ENCODE measurements at places on chromosomes 1 and 21.
A peak's percentile ranks its signal among the peaks of the same experiment; 100 is the strongest.

GRCh38 chr1:178494569-178494971, 2.2 kb downstream of the CLEC20A start:
- no peak for DNase-seq

- no peak for DNase-seq
Observed at GRCh38 chr1:187928288-187928687, 1099.5 kb downstream of the PLA2G4A start.

GRCh38 chr1:95723346-95723745, 489.3 kb downstream of the RWDD3 start:
- DNase-seq, result no peak

DNA sequence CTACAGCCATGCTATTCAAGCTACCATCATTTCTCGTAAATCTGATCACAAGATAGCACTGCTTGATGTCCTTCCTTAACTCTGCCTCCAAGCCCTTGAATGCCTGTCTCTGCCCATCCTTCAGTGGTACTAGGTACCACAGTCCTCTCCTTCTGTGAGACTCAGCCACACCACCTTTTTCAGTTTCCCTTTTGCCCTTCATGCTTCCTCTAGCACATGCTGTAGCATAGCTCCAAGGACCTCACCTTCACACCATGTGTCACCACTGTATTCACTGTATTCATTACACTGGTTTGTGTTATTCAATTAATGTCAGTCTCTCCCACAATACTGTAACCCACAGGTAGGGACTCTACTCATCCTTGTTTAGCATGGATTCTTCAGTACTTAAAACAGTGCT, 8.0 kb upstream of the TP53BP2 start:
- DNase-seq, result no peak

GRCh38 chr1:150567341-150567716, 12.1 kb downstream of the MCL1 start:
- peak; percentile 89 for DNase-seq

DNA sequence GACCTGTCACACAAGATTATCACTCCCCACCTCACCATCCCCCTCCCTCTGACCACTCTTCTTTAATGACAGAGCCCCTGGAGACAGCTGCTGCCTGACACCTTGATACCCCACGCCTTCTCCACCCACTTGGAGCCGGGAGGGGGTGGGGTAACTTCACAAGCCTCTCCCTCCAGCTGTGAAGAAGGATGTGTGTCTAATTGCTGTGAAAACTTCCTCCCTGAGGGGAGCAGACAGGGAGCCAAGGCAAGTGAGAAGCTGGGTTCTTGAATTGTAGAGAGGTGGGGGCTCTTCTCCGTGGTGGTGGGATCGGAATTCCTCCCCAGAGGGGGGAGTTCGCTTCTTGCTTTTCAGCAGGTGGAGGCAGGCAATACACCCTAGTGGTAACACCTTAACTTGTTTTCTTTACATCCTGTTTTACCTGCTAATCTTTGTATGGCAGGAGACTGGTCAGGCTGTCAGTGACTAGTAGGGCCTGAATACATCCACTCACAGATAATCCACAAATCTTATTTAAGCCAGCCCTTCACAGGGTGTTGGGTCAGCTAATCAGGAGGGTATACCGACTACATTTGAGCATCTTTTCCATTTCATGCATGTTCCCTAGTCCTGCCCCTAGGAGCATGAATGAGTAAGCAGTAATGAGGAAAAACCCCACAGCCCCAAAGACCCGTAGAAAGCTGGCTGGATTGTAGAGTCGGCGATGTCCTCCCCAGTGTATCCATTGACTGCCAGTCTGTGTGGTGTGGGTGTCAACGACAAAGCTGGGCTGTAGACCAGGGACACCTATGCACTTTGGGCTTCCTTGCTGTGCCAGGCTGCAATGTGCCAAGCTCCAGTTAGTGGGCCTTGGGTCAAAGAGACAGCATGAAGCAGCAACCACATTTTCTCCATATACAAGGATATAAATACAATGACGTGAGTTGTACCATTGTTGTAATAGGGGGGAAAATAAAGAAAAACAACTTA, 57.3 kb downstream of the NFASC start:
- no peak for DNase-seq

DNA sequence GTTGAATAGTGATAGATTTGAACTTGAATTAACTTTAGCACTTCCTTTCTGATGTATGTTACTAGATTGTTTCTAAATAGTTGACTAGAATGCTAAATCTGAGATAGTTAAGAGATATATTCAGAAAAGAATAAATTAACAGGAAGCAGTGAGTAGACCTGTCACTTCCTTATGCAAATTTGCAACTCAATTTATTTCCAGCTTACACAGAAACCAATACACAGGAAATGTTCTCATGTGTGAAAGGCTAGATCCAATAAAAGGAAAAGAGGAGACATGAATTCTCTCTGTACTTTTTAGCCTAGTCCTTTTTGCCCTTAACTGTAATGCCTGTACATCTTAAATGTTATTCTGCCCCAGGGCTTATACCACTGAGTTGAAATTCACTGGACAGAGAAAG, 522.3 kb downstream of the COL11A1 start:
- DNase-seq, result no peak

GRCh38 chr21:34274001-34274400, 89.8 kb upstream of the KCNE2 start:
- DNase-seq, result no peak

- DNase-seq, result no peak
Observed at GRCh38 chr1:162230517-162230916, 146.1 kb downstream of the SPATA46 start.

DNA sequence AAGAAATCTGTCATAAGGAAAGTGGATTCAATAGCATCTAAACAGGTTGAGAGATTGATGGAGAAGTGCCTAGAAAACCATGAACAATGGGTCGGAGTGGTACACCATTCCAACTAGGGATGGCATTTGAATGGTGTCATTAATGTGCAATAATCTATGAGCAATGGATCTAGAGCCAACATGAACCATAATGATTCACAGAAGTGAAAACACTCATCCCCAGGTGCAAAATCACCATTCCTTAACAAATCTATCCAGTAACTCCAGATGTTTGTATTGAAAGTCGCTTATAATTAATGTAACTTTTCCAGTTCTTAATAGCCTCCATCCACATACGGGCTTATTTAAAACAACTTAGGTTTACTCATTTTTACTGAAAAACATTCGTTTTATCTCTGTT, 201.3 kb upstream of the ADGRL4 start:
- no peak for DNase-seq

DNA sequence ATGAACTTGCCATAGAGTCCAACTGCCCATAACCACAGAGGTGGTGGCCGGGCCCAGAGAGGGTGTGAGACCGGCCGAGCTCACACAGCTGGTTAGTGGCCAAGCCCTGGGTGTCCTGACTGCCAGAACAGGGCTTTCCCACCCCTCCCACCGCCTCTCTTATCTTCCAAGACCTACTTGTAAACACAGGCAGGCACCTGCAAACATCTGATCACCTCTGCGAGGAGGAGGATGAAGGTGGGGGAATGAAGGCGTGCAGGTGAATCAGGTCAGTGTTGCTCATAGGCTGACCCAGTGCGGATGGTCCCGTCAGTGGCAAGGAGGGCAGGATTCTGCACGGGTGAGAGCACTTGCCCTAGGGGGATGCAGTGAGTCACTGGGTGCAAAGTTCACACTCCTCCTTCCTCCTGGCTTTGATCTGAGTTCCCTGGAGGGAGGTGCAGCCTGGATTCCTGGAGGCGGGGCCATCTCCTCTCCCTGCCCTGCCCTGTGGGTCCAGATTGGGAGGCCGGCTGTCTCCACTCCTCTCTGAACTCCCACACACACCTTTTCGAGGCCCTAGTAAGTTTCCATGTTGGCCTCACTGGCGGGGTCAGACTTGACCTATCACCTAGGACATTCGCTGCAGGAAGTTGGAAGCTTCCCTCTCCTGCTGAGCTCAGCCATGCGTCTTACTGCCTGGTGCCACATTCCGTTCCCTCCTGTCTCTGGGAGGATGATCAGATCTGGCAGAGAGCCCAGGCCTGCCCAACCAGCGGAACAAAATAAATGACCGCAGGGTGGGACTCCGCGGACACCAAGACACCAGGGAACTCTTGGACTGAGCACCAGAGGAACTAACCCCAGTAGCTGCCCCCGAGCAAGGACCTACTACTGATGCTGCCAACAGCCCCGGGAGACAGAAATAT, 7.3 kb downstream of the UQCRHL start:
- no peak for DNase-seq

- no peak for DNase-seq
Observed at GRCh38 chr21:33490991-33491372, 534 bp downstream of the DNAJC28 start.

DNA sequence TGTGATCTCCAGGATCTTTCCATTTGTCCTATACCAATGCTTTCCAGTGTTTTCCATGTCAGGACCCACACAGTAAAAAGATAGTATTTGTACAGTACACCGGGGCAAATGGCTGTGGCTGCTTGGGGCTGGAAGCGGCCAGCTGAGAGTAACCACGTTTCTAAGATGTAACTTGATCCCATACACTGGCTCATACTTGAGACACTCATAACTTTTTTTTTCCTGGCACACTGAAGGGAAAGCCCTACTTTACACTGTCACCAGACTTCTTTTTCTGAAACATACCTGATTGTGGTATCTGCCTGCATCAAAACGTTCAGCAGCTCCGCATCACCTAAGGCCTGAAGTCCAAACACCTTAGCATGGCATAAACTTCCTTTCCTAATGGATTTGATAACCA, 21.6 kb downstream of the VPS13D start:
- DNase-seq, result no peak

DNA sequence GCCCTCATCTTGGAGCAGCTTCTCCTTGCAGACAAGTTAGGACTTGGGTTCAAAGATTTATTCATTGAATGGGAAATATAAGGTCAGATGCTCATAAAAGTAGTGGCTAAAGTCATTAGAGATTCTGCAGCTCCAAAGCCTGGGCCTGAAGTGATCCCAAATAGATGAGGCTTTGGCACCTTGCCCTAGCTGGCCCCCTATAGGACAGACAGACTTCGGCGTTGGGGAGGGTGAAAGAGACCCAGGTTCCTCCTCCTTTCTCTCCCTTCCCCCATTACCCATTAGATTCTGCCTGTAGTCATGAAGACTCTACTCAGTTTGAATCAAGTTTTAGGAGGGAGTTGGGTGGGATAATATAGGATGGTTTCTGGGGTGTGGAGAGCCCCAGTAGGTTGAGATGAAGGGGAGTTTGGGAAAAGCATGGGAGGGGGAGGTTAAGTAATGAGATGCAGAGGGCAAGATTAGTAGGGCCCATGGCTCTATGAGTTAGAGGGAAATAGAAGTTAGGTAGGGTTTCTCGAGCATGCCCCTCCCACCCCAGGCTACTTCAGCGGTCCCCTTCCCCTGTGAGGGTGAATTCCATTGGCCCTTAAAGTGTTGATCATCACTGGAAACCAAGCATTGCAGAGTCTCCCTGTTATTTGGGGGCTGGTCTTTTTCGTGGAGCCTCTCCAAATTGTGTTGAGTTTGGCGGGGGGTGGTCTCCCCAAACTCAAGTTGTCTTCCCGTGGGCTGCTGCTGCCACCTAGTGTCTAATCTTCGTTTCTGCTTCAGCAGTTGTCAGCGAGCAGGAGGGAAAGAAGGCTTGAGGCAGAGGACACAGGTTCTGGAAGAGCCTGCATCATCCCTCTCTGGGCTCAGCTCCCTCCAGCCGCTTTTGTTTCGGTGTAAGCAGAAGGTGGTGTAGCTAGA, 2.1 kb upstream of the AHDC1 start:
- DNase-seq, result peak; percentile 63

- DNase-seq, result no peak
Observed at GRCh38 chr1:84259989-84260388, 41.5 kb upstream of the SAMD13 start.

GRCh38 chr1:6171548-6172124, 8.5 kb downstream of the CHD5 start:
- no peak for DNase-seq

GRCh38 chr1:48181669-48182367, 40.7 kb upstream of the SLC5A9 start:
- DNase-seq, result no peak

- DNase-seq, result no peak
Observed at GRCh38 chr1:156233426-156234127, 8.4 kb upstream of the BGLAP start.

GRCh38 chr1:86505564-86505902, 36.8 kb downstream of the CLCA1 start:
- DNase-seq, result no peak

- no peak for DNase-seq
Observed at GRCh38 chr1:182330303-182330702, 61.3 kb downstream of the GLUL start.

DNA sequence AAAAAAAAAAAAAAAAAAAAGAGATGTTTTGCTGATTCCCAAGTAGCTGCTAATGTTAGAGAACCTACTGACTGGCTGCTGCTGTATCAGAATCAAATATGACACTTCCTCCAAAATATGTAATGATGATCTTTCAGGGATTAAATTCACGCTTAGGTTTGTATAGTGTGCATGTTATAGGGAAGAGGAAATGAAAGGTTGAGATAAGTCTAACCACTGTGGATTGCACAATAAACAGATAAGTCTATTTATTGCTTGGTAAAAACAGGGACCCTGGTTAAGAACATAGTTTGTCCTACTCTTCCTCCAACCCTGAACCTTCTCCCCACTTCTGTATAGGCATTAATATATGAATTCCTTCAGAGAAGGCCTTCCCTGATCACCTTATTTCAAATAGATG, 13.2 kb downstream of the RC3H1 start:
- no peak for DNase-seq

DNA sequence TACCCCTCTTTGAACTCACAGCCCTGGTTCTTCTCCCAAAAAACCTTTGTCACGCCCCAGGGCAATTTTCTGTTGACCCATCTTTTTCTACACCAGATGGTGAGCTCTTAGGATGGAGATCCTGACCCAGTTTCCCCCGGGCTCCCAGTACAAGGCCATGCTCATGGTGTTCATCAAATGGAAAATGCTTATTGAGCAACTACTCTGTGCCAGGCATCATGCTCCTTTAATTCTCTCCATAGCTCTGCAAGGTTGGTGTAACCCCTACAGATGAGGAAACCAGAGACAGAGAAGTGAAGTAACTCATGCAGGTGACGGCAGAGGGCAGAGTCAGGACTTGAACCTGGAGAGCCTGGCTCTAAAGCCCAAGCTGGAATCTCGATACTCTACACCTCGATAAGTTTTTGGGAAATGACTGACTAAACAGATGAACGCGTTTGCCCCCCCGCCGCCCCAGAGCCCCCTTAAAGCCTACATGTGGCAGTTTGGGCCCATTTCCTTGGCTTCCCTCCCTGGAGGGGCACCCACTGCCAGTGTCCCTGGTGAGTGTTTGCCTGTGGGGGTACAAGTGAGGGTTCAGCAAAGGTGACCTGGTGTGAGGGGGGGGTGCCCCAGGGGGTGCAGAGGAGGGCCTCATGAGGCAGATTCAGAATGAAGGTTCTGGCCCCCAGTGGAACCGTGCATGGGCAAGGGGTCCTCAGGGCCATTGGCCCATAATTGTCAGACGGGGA, 30.2 kb upstream of the RUNX3 start:
- no peak for DNase-seq

- peak; percentile 37 for DNase-seq
Observed at GRCh38 chr1:89698624-89699023, 65.7 kb downstream of the LRRC8C start.

GRCh38 chr1:61426885-61427284, 298.1 kb downstream of the TM2D1 start:
- DNase-seq, result no peak

Data from CD4-positive, alpha-beta T cell treated with Interleukin-15 for 4 hours (primary cell).